ENCODE measurements at places on chromosomes 7 and 10.
A peak's percentile ranks its signal among the peaks of the same experiment; 100 is the strongest.

- no peak for DNase-seq
Measured at GRCh38 chr7:104951546-104951945, 62.5 kb upstream of the KMT2E start.

DNA sequence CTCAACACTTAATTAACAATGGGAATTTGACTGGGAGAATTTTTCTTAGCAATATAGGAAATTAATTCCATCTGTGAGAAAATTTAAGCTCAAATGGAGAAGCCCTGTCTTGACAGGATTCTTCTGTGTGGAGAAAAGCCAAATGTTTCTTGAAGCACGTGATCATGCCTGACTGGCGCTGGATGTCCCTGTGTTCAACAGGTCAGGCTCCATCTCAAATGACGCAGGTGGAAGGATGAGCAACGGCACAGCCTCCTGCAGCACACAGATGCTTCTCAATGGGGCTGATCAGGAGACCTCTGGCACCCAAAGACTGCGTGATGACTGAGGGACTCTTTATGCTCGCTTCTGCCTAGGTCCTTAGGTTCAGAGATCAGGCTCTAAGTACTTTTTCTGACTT lies 143.8 kb downstream of the RSU1 start:
- DNase-seq, result no peak

DNA sequence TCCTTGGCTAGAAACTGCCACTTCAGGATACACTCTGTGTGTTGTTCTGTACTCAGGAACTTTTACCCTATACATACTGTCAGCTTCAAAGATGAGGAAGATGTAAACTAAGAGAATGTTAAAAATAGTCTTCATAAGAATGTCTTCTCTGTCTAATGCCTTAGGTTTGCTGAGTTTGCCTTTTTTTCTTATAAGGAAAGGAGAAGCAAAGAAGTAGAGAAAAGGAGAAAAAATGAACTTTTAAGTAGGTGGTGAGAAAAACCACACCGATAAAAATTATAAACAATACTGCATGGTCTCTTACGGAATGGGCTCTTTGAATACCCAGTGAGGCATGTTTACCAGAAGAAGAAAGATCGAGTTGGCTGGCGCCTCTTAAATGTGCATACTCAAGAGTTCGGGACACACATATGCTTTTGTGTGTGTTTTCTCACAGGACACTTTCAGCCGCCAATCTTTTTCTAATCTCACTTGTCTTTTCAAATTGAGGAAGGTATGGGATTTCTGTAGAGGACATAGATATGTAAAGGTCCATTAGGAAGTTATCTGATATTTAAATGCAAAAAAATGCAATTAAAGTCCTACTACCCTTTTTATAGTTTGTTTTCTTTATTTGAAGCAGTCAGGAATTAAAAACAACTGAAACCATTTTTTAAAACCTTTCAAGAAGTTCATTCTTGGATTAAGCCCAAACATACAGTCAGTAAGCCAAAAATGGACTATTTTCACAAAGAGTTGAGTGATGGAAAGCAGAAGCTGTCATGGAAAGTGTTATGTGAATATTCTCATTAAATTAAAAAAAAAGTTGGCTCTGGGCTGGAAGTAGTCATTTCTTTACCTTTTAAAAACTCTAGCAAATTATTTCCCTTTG lies 100.6 kb upstream of the MDFIC start:
- DNase-seq, result no peak

- peak; percentile 52 for DNase-seq
Measured at GRCh38 chr10:9209105-9209798, 1154.8 kb downstream of the GATA3 start.

GRCh38 chr10:37713642-37714041 lies 143.8 kb downstream of the ZNF248 start:
- DNase-seq, result no peak

DNA sequence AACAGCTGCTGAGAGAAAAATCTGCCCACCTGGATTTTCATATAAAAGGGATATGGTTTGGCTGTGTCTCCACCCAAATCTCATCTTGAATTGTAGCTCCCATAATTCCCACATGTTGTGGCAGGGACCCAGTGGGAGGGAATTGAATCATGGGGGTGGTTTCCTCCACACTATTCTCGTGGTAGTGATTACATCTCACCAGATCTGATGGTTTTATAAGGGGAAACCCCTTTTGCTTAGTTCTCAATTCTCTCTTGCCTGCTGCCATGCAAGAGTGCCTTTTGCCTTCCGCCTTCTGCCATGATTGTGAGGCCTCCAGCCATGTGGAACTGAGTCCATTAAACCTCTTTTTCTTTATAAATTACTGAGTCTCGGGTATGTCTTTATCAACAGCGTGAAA lies 20.8 kb upstream of the MKI67 start:
- no peak for DNase-seq

- DNase-seq, result no peak
Measured at GRCh38 chr10:18737841-18738240, 78.6 kb downstream of the ARL5B start.

DNA sequence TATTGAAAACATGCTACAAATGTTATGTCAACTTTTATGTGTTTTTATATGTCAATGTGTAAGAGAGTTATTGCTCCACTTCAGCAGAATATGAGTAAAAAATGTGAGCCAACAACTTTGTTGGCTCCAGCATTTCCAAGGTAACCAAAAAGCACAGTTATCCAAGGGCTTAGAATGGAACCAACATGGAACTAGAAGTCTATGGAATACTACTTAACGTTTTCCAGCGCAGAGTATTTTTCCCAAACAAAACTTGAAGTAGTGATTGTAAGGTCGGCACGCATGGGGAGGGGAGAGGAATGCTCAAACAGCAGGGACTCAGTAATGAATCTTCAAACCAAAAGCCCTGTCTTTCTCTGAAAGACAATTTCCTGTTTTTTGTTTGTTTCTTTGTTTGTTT lies 45.0 kb upstream of the TSPAN13 start:
- DNase-seq, result no peak

- no peak for DNase-seq
Measured at GRCh38 chr7:54908760-54909438, 109.9 kb upstream of the EGFR start.

- DNase-seq, result peak; percentile 79
Measured at GRCh38 chr7:36291387-36292316, 98.0 kb upstream of the ANLN start.

GRCh38 chr7:148729984-148730733 lies 31.5 kb downstream of the CUL1 start:
- DNase-seq, result no peak

DNA sequence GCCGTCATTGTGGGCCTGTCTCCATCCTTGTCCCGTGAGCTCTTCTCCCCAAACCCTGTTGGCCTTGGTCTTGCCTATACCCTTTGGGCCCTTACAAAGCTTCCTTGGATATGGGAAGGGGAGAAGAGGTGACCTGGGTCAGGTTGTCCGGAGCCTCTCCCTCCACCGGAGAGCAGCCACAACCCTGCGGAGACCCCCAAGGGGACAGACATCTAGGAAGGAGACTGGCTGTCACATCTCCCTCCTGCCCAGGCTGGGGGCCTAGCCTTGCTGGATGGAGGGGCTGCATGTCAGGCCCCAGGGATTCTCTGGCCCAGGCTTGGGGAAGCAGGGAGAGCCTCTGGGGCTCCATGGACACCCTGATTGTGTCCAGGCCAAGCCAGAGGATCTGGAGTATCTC lies 11.8 kb downstream of the NACAD start:
- DNase-seq, result no peak

DNA sequence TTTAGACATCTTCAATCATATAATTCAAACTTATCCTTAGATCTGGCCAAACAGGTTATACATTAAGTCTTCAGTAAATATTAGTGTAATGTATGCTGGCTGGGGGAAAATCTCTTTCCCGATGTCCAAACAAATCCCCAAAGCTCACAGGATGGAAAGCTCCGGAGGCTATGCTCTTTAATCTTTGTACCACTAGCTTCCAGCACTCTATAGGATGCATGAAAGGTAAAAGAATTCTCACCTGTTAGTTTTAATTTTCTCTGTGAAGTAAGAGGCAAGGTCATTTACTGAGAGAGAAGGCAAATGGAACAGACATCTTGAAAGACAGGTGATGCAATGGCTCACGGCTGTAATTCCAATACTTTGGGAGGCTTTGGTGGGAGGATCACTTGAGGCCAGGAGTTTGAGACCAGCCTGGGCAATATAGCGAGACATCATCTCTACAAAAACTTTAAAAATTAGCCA lies 99.8 kb upstream of the KIF5B start:
- DNase-seq, result no peak

DNA sequence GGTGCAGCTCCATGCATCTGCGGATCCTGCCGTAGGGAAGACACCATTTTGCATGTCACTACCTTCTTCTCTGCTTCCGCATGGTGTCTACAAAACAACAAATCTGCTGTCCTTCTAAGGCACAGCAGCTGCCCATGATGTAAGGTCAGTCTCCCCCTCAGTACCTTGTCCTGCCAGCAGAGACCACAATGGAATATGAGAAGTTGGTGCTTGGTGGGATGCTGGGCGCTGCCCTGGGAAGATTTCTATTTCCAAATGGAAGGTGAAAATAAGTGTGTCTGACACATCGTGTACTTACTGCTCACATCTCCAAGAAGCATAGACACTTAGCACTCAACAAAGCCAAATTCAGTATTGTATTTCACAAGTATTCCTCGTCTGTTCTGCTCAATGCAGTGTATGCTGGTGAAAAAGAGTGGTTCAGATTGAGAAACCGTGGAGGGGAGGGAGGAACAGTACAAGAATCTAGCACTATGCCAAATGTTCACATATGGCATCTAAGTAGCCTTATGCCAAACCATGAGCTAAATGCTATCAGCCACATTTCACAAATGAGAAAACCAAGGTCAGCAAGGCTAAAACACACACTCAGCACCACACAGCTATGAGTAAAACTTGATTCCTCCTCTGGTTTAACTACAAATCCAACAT lies 95.0 kb downstream of the GRB10 start:
- no peak for DNase-seq

DNA sequence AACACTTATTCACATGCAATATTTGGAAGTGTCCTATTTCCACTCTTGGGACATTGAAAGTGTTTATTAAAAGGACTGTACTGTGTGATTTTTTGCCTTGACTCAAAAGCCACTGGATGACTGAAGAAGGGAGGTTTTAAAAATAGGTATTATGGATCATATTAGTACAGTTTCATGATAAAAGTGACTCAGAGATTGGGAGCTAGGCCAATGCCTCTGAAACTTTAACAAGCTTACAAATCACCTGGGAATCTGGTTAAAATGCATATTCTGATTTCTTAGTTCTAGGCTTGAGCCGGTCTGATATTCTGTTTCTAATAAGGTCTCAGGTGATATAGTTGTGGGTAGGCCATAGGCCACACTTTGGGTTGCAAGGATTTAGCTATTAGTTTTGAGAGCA lies 191.2 kb downstream of the PLXDC2 start:
- no peak for DNase-seq

GRCh38 chr7:191981-192649 lies at the start of gene FAM20C:
Gene FAM20C (plus strand): TSS chr7:192571. CDS start chr7:193200, 629 bp downstream.
- DNase-seq, result peak; percentile 56

DNA sequence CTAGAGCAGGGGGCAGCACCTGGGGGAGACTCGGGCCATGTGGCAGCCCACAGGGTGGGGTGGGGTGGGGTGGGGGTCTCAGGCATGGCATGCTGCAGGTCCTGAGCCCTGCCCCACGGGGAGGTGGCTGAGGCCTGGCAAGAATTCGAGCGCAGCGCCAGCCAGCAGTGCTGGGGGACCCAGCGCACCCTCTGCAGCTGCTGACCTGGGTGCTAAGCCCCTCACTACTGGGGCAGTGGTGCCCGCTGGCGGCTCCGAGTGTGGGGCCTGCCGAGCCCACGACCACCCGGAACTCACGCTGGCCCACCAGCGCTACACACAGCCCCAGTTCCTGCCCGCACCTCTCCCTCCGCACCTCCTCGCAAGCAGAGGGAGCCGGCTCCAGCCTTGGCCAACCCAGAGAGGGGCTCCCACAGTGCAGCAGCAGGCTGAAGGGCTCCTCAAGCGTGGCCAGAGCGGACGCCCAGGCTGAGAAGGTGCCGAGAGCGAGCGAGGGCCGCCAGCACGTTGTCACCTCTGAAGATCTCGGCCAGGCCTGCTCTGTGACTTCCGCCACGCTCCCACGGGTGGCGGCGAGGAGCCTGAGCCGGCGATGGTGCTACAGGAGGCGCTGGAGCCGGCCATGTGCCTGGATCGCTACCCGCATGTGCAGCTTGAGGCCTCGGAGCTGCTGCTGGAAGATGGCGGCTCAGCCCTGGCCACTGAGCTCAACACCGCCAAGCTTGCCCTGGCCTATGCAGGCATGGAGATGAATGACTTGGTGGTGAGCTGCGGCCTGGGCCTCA lies 145.1 kb upstream of the C7orf33 start:
- DNase-seq, result no peak

DNA sequence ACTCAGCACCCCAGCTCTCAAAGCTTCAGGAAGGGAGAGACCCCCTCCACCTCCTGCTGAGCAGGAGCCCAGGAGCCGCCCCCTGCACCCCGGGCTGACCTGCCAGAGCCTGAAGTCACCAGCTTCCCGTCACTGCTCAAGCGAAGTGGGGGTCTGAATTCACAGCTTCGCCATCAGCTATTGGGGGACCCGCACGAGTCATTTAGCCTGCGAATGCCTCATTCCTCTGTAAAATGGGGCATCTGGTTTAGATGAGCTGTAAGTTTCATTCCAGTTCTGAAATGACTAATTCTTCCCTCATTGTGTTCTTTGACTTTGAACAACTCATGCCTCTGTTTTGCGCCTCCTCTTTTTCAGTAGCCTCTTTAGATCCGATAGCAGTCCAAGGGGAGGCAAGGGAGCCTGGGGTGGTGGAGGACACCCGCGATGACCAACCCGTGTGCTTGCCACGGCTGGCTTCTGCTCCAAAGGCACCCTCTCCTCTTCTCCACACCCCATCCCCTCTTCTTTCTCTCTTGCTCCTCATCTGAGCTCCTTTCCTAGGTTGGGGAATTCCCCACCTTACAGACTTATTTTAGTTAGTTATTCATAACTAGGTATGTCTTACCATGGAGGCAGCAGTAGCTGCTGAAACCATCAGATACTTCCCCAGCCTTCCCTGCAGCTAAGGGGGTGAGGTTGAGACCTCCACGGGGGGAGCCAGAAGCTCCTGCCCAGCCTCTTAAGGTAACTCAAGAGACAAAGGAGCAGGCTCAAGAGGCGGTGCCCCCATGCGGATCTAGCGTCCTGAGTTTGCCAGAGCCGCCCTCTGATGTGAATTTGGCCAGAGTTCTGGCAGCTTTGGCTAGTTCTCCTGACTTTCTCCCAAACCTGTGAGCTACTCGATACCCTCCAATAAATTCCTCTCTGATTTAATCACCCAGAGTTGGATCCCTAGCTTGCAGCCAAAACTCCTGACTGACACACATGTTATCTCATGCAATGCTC lies 47.7 kb downstream of the RBM17 start:
- peak; percentile 80 for DNase-seq

DNA sequence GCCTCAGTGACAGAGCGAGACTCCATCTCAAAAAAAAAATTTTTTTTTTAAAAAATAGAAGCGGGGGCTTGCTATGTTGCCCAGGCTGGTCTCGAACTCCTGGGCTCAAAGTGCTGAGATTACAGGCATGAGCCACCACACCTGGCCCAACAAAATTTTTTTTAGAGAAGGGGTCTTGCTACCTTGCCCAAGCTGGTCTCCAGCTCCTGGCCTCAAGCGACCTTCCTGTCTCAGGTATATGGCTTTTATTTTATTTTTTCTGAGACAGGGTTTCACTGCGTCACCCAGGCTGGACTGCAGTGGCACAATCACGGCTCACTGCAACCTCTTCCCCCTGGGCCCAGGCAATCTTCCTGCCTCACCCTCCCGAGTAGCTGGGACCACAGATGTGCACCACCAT lies 1.6 kb upstream of the ABHD11 start:
- DNase-seq, result no peak

- no peak for DNase-seq
Measured at GRCh38 chr10:97363071-97363470, 28.5 kb upstream of the FRAT2 start.

GRCh38 chr10:71747039-71747531 lies 26.2 kb downstream of the VSIR start:
- DNase-seq, result no peak

Measured in GM13976 (cell line).